Motor neuron (in vitro differentiated cells): ENCODE measurements at places on chromosomes 1 and 21.
A peak's percentile ranks its signal among the peaks of the same experiment; 100 is the strongest.

GRCh38 chr1:195714248-195714647, 894.0 kb downstream of the KCNT2 start:
- no peak for ATAC-seq

- peak; percentile 83 for ATAC-seq
Observed at GRCh38 chr1:213987927-213988506, at the start of gene PROX1. TSS of gene PROX1 (plus strand) at chr1:213987973. CDS start at chr1:213996536, 8,563 bp downstream.

DNA sequence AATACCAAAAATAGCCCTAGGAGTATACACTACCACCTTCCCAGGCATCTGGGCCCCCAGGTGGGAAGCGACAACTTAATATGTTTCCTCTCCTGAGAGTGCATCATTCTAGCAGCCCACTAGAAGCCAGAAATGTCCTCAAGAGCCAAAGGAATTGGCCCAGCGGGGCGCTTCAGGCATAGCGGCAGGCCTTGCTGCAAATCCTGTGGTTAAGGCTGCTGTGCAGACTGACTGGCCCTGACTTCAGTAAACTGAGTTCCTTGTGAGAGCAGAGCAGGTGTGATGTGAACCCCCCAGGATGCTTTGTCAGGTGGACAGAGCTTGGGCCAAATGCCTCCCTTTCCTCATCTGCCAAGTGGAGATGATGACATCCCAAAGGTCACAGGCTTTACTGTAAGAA, 29.7 kb upstream of the LDLRAP1 start:
- ATAC-seq = no peak

DNA sequence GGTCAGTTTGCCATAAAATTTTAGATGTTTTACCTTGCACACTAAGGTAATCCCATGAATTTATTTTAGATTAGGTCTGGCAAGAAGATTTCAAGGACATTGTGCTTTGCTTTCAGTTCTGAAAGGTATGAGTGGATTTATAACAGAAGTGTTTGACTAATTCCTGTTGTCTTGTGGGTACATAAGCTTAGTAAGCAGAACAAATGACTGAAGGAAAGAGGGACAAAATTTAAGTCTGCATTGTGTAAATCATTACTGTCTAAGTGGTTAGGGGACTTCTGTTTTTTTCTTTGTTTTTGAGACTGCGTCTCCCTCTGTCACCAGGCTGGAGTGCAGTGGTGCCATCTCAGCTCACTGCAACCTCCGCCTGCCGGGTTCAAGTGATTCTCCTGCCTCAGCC, 60.1 kb downstream of the PKN2 start:
- ATAC-seq = no peak

- no peak for ATAC-seq
Observed at GRCh38 chr1:113783254-113784103, 24.2 kb upstream of the PHTF1 start.

- peak; percentile 5 for ATAC-seq
Observed at GRCh38 chr1:46539972-46540371, 11.5 kb downstream of the KNCN start.

- no peak for ATAC-seq
Observed at GRCh38 chr1:195569934-195570333, 1038.3 kb downstream of the KCNT2 start.

- ATAC-seq = no peak
Observed at GRCh38 chr1:245054507-245055270, 100.1 kb upstream of the KIF26B start.

GRCh38 chr1:236865818-236866155, 70.7 kb downstream of the MTR start:
- ATAC-seq = no peak

DNA sequence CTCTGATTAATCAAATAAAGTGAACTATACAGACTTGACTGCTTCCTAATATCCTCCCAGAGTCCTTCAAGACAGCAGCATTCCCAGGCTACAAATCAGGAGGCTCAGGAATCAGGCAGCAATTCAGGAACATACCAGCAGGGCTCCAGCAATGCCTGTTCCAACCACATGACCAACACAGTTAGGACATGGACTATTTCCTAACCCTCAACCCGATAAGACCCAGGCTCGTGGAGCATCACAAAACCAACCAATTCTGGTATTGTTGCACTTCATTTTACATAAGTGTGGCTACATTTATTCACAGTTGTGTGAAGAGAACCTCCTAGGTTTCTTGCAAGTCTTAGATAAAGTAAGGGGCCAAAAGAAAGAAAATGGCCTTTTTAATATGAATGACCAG, 546.2 kb upstream of the ADGRL2 start:
- ATAC-seq = no peak

DNA sequence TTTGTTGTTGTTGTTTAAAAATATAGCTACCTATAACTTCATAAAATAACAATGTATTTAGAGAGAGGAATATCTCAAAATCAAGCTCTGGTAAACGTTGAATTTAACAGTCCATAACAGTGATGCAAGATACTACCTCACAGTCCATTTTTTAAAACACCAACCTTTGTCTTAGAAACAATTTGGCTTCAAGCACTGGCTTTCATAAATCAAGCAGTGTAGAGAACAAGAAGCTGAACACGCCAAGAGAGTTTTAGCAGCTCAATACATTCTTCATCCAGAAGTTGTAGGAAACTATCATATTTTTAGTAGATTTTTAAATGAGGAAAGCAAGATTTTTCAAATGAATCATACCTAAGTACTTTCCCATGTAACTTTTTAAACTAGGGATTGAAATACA, 334.3 kb upstream of the ADAMTS5 start:
- ATAC-seq = no peak

DNA sequence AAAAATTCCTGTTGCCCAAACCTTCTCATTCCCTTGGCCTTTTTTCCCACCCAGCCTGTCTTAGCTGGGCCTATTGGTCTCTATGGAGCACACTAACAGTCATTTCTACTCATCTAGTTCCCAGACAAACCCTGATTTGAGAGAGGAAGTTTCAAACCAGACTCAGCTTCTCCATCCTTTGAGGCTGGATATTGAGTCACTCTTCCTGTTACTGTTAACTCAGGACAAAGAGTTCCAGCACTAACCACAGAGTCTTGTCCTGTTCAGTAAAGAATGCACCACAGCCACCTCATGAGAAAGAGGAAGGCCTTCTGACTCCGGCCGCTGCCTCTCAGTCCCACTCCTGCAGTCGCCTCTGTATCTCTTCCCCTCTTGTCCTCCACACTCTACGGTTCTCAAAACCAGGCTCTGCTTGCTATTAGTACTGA, 137.8 kb downstream of the PTPRC start:
- no peak for ATAC-seq

DNA sequence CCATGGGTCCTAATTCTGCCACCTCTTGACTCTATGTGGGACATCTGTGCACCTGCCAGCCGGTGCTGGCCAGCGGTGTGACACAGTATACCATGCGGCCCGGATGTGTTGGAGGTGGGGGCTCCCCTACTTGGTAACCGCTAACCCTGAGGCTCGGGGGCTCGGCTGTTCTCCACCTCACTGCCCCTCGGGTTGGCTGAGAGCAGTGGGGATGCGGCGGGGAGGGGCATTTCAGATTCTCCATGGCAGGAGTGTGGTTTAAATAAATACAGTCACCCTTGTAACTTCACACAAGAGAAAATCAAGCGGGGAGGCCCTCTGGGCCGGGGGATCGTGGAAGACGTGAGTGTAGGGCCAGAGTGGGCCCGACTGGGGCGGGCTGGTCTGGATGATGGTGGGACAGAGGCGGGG, 11.0 kb downstream of the KRTAP10-1 start:
- no peak for ATAC-seq

- no peak for ATAC-seq
Observed at GRCh38 chr1:84361796-84362195, 36.5 kb upstream of the DNASE2B start.

DNA sequence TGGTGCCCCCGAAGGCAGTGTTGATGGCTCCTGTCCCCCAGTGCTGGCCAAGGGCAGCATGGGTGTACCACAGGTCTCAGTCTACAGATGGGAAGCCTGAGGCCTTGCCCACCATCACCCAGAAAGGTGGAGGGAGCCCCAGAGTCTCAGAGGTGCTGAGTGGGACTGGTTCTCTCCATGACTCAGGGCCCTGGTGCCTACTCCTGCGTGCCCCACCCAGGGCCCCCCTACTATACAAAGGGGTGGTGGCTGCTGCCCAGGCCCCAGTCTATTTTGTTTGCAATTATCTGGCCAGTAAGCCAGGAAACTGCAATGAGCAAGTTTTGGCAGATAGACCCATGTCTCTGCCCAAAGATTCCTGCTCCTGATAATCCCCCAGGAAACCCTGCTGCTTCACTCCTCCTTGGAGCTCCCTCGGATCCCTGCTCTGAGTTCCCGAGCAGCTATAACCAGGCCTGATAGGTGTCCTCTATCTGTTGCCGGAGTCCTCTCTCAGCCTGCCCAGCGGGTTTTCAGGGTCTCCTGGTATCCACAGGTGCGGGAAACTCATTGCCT, 41.7 kb downstream of the EDN2 start:
- no peak for ATAC-seq

DNA sequence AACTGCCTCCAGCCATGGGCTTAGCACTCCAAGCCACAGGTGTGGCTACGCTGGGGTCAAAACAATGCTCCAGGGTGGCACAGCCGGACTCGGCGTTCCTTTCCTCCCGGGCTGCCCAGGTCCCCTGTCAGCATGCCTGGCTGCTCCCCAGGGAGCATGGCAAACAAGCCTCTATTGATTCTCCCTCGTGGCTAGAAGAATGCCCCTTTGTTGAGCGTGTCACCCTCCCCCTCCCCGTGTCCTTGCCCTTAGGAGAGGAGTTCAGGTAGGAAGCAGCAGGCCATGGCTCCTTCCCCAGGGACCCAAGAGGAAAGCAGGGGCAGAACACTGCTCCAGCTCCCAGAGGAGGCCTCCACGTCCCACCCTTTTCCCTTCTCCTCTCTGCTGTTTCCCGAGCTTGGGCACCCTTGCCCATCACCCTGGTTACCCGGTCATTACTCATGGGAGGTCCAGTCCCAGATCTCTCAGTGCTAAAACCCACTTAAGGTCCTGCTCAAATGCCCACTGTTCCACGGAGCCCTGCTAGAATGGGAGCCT, 57.4 kb upstream of the CITED4 start:
- ATAC-seq = no peak

GRCh38 chr1:27504588-27505419, 14.8 kb upstream of the WASF2 start:
- peak; percentile 87 for ATAC-seq

DNA sequence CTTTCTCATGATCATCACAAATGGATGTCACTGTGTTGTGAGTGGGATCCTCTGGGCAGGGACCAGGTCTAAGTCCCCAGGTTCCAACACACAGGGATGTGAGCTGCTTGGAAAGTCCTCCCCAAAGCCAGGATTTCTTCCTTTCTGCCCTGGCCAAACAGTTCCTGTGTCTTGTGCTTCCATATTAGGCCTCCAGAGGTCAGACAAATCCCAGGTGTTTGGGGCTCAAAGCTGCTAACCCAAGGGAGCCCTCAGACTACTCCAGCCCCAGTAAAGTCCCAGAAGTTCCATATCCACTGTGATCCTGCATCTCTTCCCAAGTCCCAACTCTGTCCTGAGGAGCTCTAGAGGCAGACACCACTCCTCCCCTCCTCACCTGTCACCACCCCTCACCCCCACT, 27.7 kb upstream of the MAGOH start:
- ATAC-seq = peak; percentile 38

DNA sequence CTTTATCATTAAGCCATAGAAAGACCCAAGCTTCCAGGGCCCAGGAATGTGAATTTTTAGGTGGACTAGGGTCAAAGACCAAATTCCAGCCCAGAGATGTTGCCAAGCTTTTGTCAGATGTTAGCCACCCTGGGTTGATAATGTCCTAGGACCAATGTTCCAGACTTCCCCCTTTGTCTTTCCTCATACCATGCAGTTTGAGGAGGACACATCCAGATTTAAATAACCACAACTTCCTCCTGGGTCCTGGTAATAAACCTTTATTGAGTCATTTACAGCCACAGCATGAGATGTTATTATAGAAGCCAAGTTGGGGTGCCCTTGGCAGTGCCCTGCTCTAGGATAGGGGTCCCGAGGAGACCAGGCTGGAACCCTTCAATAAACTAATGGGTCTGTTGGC, 5.9 kb downstream of the TNR start:
- ATAC-seq = no peak

DNA sequence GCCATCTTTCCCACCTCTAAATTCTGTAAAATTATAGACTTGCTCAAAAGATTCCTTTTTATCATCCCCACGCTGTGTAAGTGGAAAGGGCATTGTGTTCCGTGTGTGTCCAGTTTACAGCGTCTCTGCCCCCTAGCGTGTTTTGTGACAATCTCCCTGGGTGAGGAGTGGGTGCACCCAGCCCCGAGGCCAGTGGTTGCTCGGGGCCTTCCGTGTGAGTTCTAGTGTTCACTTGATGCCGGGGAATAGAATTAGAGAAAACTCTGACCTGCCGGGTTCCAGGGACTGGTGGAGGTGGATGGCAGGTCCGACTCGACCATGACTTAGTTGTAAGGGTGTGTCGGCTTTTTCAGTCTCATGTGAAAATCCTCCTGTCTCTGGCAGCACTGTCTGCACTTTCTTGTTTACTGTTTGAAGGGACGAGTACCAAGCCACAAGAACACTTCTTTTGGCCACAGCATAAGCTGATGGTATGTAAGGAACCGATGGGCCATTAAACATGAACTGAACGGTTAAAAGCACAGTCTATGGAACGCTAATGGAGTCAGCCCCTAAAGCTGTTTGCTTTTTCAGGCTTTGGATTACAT, 61.9 kb downstream of the POFUT2 start:
- ATAC-seq = no peak

DNA sequence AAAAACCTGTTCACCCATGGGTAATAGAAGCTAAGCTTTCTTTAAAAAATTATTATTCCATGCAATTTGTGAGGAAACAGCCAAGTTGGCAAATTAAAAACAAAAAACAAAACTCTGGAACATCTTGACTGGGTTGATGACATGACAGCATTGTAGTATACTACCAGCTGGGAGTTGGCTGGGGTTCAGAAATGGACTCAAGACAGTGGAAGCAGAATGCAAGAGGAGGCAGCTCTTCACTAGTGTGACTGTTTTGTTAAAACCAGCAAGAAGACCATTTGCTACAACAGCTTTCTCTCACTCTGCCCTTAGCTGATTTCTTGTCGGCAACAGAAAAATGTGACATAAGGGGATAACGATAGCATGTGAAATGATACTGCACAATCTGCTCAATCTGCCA, 1298.9 kb upstream of the ADGRL4 start:
- ATAC-seq = no peak

GRCh38 chr1:181479137-181479745, 4.1 kb upstream of the CACNA1E start:
- ATAC-seq = peak; percentile 72

DNA sequence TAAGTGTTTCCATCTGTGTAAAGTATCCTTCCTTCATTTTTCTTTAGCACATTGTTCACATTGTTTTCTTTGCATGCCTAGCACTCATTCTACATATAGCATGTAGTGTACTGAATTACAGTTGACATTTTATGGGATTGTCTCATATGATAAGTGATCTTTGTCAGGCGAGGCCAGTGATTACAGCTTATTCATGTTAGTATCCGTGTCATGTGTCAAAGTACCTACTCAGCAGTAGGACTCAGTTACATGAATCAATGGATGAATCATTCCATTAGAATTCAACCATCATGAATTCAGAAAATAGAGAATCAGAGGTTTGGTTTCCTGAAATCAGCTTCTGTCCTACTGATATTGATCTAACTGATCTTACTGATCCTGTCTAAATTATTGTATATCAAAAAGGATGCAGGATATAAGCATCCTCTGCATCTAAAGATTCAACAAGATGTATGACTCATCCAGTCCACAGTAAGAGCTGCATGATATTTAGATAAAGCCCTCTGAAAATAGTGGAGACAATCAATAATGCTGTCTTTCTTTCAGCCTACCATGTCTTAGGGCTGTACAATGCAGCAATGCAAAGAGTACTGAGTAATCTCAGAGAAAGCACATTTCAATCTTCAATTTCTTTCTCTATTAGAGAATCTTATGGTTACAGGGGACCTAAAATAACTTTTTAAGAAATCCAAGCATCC, 20.7 kb upstream of the HRNR start:
- ATAC-seq = peak; percentile 98

GRCh38 chr1:198068285-198068684, 88.5 kb upstream of the NEK7 start:
- no peak for ATAC-seq
